Activated CD4-positive, alpha-beta T cell treated with anti-CD3 and anti-CD28 coated beads, Interleukin-2, Interleukin-4, amounts not matched to agents 100 ng/mL and 50 ng/mL, durations not matched to agents 16 hours and 8 hours (primary cell): ENCODE measurements at places on chromosomes 4 and X.

- peak; percentile 22 for DNase-seq
These were observed at the start of gene VEGFC for GRCh38 chr4:176792326-176793059. TSS of gene VEGFC (minus strand) at chr4:176792922. CDS start at chr4:176792311, 611 bp downstream.

- DNase-seq: no peak
These were observed 107.7 kb downstream of the BLTP1 start for GRCh38 chr4:122259849-122260248.

GRCh38 chr4:74754218-74754617, 40.1 kb downstream of the BTC start:
- DNase-seq: no peak

- no peak for DNase-seq
These were observed 18.9 kb downstream of the PLS3 start for GRCh38 chrX:115579786-115580294.
